ENCODE measurements at places on chromosomes 12 and 14.
A peak's percentile ranks its signal among the peaks of the same experiment; 100 is the strongest.

- no peak for DNase-seq
These were observed 341.4 kb downstream of the ADAMTS20 start for GRCh38 chr12:43210485-43211192.

- DNase-seq = no peak
These were observed 9.8 kb upstream of the SMCO2 start for GRCh38 chr12:27436768-27437167.

GRCh38 chr12:80193865-80194264 is 94.5 kb downstream of the OTOGL start:
- DNase-seq = no peak

DNA sequence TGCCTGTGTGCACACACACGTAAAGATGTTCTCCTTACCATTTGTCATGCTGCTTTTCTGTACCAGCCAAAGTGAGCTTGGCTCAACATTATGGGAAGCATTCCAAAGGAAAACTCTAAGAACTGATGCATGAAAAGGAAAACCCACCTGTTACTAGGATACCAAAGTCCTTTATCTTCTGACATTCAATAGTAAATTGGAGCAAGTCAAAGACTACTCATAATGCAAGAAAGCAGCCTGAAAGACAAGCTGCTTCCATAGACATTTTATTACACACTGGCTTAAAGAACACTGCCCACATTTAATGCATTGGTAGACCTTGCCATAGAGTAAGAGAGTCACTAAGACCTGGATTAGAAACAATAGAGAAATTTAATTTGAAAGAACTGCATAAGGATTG is 159.0 kb downstream of the LRIG3 start:
- DNase-seq = no peak

DNA sequence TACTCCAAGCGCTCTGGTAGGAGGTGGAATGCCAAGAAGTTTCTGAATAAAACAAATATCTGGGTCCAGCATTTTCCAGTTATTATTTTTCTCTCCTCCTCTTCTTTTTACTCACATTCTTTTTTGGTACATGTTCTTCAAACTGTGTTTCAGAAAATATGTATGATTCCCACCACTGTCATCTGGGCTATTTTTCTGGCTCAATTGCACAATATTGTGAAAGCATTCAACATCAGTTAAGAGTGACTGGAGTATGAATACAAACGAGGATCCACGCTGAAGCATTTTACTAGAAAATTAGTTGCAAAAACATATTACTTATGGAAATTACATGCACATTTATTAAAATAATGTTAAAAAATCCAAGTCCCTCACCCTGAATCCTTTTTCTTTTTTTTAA is 61.5 kb downstream of the KCNMB4 start:
- no peak for DNase-seq

DNA sequence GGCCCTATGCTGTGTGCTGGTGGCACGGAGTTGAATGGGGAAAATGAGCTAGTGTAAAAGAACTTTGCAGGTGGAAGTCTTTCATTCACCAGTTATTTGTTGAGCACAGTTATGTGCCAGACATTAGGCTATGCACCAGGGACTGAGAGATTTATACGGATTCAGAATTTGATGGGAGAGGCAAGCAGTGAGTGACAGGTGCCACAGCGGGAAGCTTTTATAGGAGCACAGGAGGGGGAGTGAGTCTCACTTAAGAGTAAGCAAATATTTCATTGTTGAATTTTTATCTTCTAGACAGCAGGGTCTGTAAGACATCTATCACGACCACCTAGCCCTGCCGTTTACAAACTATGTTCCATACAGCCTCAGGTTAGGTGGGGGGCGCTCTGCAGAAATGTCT is 320.6 kb downstream of the SNAPC1 start:
- no peak for DNase-seq

- DNase-seq = no peak
These were observed 243.5 kb downstream of the TMEM132C start for GRCh38 chr12:128510511-128510910.

DNA sequence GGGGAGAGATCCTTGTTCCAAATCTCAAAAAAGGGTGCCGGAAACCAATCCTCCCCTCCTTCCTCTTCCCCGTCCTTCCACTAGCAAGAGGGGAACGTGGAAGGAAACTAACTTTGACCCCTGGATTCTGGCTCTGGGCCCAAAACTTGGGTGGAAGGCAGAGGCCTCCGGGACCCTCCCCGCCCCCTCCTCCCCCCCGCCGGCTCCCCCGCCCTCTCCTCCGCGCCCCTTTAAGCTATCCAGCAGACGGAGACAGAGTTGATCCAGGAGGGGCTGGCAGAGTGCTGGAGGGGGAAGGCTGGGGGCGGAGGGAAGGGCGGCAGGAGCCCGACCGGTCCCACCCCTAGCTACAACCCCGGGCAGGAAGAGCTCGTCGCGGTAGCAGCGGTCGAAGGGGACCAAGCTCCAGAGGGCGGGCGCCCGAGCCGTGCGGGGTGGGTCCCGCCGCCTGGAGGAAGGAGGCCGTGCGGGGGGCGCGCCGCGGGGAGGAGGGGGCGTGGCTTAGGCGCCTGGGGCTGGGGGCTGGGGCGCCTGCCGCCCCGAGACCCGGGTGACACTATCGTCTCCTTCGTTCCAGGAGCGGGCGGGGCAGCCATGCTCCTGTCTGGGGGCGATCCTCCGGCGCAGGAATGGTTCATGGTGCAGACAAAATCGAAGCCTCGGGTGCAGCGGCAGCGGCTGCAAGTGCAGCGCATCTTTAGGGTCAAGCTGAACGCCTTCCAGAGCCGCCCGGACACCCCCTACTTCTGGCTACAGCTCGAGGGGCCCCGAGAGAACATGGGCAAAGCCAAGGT is at the start of gene NYNRIN:
NYNRIN (plus strand) TSS at position 351 of the 794 bp plus-strand sequence; CDS start at position 595, 244 bp downstream.
- DNase-seq = peak; percentile 76

DNA sequence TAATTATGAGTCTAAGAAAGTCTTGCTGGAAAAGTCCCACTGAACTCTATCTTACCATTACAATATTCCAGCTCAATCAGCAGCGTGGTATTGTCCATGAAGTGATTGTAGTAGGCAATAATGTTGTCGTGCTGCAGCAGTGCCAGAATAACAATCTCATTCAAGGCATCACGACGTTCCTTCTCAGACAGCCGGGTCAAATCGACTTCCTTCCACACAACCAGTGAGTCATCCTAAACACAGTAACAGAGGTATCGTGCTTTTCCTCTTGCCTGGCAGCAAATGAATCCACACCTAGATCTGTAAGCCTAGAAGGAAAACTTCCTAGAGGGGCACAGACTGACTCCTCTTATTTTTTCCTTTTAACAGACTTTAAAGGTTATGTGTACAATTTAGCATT is 2.9 kb downstream of the NEK9 start:
- DNase-seq = peak; percentile 31

Measured in mesendoderm (in vitro differentiated cells).